ENCODE measurements at places on chromosomes 5 and 9.

- DNase-seq = no peak
Observed at GRCh38 chr9:92228628-92229027, 64.9 kb downstream of the IARS1 start.

GRCh38 chr9:136865041-136865767 lies 904 bp downstream of the EDF1 start:
- DNase-seq = no peak

- no peak for DNase-seq
Observed at GRCh38 chr5:107431536-107431935, 239.2 kb downstream of the EFNA5 start.

GRCh38 chr5:82967072-82967471 lies 110.1 kb downstream of the TMEM167A start:
- DNase-seq = no peak

DNA sequence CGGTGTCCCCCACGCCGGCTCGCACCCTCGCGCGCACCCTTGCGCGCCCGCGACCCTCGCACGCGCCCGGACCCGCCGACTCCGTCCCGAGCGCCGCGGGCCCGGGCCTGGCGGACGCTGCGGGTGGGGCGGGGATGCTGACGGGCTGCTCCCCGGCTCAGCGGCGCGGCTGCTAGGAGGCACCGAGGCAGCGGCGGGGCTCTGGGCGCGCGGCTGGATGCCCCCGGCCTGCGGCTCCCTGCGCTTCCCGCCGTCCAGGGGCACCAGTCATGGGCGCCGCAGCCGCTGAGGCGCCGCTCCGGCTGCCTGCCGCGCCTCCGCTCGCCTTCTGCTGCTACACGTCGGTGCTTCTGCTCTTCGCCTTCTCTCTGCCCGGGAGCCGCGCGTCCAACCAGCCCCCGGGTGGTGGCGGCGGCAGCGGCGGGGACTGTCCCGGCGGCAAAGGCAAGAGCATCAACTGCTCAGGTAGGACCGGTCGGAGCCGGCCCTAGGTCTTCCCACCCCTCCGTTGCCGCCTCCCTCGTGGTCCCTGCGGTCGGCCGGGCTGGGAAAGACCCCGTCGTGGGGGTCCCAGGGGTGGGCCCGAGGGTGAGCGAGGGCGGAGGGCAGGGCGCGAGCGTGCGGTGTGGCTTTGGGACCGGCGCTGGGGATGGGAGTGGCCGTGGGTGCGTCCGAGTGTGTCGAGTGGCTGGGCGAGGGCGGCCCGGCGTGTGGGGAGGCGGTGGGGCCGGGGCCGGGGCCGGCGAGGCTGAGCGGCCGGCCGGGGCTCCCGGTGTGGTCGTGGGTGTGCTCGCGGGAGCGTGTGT lies 530 bp downstream of the TMEFF1 start:
- DNase-seq = no peak

- no peak for DNase-seq
Observed at GRCh38 chr9:21966140-21966851, 27.9 kb downstream of the CDKN2A start.

DNA sequence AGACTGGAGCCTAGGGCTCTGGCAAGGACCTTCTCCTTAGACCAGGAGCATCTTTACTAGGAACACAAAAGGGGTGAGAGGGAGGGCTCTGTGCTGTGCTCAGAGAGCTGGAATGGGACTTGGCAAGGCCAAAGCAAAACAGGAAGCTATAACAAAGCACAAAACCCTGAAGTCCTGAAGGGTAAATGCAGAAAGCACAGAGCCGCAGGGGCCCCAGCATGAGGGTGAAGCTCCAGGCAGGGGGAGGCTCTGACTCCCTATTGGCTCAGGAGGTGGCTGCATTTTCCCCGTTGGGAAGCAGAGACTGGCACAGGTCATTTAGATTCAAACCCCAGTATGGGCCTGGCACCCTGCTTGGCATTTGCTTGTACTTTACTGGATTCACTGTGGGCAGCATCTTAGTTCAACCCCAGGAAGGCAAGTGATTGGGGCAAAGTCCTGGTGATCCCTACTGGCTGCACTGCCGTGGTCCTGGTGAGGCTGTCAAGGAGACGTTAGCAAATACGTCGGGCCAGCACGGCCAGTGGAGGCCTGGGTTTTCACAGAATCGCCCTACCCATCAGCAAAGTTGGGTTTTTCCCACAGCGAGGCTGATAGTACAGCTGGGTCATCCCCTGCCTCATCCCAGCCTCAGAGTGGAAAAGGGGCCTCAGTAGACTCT lies 46.3 kb downstream of the GGTA1 start:
- no peak for DNase-seq

DNA sequence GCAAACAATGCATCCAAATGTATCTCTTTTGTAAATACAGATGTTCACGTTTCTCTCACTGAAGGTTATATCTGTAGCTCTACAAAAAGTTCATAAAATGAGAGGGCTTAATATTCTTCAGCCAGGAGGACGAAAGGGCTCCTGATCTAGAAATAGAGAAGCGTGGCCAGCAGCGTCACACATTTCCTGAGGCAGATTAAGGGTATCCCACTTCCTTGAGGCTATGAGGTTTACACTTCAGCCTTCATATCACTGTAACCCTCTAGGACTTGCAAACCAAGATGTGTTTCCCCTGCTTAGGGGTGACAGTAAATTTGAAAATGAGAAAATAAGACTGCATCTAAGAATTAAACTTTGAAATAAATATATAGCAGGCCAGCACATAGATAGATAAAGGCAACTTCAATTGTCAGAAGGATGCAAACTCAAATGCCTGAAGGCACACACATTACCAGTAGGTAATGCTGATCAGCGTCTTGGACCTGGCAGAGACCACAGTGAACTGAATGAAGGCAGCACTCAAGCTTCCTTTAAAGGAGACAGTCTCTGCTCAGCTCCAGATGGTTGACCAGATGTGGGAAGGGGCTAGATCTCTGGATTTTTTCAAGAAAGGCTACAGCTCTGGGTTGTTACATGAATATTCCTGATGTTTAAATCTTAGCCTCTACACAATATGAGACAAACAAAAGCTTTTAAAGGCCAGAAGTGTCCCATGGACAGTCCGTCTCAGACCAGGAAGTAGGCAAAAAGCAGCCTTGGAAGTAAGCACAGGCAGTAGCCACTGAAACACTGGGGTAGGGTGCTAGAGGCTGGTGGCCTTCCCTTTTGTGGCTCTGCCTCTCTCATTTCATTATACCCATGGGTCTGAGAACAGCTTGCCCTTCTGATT lies 197.7 kb downstream of the MCTP1 start:
- no peak for DNase-seq

- peak; percentile 3 for DNase-seq
Observed at GRCh38 chr5:152140347-152140746, 215.7 kb upstream of the GLRA1 start.

DNA sequence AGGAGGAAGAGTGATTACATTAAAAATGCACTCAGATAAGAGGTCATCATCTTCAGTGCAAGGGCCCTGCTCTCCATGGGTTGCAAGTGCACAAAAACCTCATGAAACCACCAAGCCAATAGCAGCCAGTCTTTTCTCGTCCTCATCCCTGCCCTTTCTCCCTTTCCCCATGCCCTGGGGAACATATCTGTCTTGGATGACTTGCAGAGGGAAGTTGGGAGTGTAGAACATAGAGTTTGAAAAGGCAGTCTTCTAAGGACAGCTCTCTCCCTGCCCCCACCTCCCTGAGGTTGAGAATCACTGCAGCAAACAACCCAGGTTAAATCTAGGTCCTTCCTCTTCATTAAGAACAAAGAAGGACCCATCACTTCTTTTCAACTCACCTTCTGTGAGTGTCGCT lies 22.0 kb downstream of the DDX31 start:
- DNase-seq = no peak
